ENCODE measurements at places on chromosomes 4 and X. TPM values are rescaled to one million over a fixed set of nuclear protein-coding genes. Genes with fewer than 3 reads are reported as not detected.

ENPEP gene
- total RNA-seq = not detected

- no peaks in the 10 kb centered on the region for H3K36me3 ChIP-seq
- no peak overlapping the region for H3K4me3 ChIP-seq
- no peak overlapping the region for H3K27ac ChIP-seq
- H3K4me1 ChIP-seq = no peaks in the 10 kb centered on the region
Observed at GRCh38 chr4:72974694-72975487, 94.6 kb downstream of the COX18 start.

- no peaks in the 10 kb centered on the region for H3K36me3 ChIP-seq
- no peaks in the 10 kb centered on the region for H3K4me1 ChIP-seq
- H3K27ac ChIP-seq = no peak overlapping the region
Observed at GRCh38 chrX:9759337-9759736, 6.3 kb downstream of the GPR143 start.

FAM47B gene
- total RNA-seq = not detected

RPL34 gene
- 1,927 TPM for total RNA-seq

DNA sequence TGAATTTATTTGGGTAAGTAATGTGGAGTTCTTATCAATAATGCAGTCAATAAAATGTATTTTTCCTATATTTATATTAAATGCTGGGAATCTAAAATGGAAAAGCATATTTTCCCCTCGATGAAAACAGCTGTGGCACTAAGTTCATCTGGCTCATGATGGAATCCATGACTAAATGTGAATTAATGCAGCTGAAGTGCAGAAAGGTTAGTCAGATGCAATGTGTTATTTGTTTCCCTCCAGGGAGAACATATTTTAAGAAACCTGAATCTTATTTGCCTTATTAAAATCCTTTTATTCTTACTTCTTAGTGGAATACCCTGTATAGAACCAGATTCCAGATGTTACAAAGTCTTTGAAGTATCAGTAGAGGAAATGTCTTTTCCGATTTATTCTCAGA is 247.9 kb downstream of the ARHGAP24 start:
- no peak overlapping the region for H3K27ac ChIP-seq
- H3K27me3 ChIP-seq = no peaks in the 10 kb centered on the region
- H3K4me1 ChIP-seq = peaks cover 20% of the 10 kb centered on the region
- no peak for DNase-seq
- no peaks in the 10 kb centered on the region for H3K36me3 ChIP-seq

GRCh38 chrX:145715641-145716138 is 101.9 kb upstream of the SLITRK2 start:
- H3K4me1 ChIP-seq = no peaks in the 10 kb centered on the region
- H3K36me3 ChIP-seq = no peaks in the 10 kb centered on the region
- no peak for DNase-seq
- no peak overlapping the region for H3K27ac ChIP-seq
- H3K27me3 ChIP-seq = no peaks in the 10 kb centered on the region

TEX13D gene
- 0.15 TPM for total RNA-seq

PRRG1 gene
- not detected for total RNA-seq

PLAC8 gene
- 238 TPM for total RNA-seq

DNA sequence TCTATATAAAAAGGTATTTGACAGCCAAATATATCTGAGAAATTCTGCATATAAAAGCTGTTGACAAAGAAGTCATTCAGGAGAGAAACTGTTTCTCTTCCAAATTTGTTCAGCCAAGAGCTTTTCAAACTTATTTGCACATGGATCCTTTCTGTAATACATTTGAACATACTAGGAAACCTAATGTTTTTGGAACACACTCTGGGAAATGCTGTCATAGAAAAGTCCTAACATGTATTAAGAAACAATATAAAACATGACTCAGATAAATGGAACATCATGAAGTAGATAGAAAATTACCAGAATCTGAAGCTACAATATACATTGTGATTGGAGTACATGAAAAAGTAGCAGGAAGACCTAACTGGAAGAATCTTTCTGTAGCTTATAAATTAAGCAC is 781.5 kb upstream of the EPHA5 start:
- H3K27me3 ChIP-seq = no peaks in the 10 kb centered on the region
- H3K4me3 ChIP-seq = no peak overlapping the region
- H3K4me1 ChIP-seq = no peaks in the 10 kb centered on the region
- H3K36me3 ChIP-seq = no peaks in the 10 kb centered on the region
- H3K27ac ChIP-seq = no peak overlapping the region

- H3K27ac ChIP-seq = peak overlapping the region; percentile 37
- DNase-seq = peak; percentile 34
- H3K4me3 ChIP-seq = no peak overlapping the region
- H3K36me3 ChIP-seq = no peaks in the 10 kb centered on the region
- H3K4me1 ChIP-seq = no peaks in the 10 kb centered on the region
Observed at GRCh38 chrX:30822068-30822681, 66.9 kb downstream of the TAB3 start.

DNA sequence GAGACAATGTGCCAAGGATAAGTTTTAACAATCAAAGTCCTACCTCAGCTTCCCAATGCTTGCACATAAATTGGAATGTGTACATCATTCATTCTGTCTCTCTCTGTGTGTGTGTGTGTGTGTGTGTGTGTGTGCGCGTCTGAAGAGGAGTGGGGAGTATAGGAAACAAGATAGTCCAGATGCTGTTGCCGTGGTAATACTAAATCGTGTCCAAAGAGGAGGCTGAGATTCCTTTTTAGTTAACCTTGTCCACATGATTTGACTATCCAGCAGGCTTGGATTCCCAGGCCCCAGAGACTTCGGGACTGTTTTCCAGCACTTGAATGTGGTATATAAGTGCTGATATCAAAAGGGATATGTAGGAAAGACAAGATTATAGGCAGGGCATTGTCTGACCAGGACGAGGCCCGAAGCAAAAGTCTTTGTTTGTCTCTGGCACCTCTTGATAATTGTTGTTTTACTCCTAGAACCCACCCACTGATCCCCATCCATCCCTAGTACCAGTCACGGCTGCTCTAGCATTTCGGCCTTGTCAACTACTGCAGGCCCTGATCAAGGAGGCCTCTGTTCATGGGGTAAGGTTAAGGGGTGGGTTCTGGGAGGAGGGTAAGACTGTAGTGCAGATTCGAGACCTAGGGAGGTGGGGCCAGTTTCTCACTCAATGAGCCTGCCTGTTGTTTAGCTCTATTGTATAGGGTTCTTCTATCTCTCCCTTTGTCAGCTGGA is 3.9 kb downstream of the PLP1 start:
- H3K27ac ChIP-seq = no peak overlapping the region
- no peaks in the 10 kb centered on the region for H3K27me3 ChIP-seq
- H3K36me3 ChIP-seq = no peaks in the 10 kb centered on the region

FAT4 gene
- total RNA-seq = 0.03 TPM

- H3K36me3 ChIP-seq = no peaks in the 10 kb centered on the region
- no peak overlapping the region for H3K4me3 ChIP-seq
- H3K27me3 ChIP-seq = no peaks in the 10 kb centered on the region
- DNase-seq = no peak
- no peak overlapping the region for H3K27ac ChIP-seq
Observed at GRCh38 chr4:43471950-43472349, 579.4 kb downstream of the GRXCR1 start.

SH2D1A gene
- 0.33 TPM for total RNA-seq

GRCh38 chrX:53281321-53281822 is at the start of gene IQSEC2:
TSS of gene IQSEC2 (minus strand) at chrX:53281584.
- H3K27me3 ChIP-seq = no peaks in the 10 kb centered on the region
- no peak for DNase-seq
- no peak within 1 kb of the TSS for H3K27ac ChIP-seq
- no peak within 1 kb of the TSS for H3K4me3 ChIP-seq
- no peaks in the 10 kb centered on the region for H3K36me3 ChIP-seq
- no peaks in the 10 kb centered on the region for H3K4me1 ChIP-seq

DNA sequence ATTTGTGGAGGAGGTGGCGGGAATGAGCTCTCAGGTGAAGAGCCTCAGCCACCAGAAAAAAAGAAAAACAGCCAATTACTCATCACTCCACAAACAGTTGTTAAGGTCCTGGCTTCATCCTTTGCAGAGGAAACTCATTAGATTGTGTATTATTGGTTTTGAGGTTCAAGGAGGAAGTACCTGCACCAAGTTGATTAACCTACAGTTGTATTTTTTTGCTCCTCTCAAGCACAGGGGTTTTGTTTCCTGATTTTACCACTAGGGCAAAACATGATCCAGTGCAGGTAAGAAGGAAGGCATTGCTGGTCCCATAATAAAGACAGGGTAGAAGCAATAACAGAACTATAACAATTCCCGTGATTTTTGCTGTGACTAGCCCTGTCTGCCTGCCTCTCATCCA is 84.0 kb upstream of the QRFPR start:
- no peak overlapping the region for H3K27ac ChIP-seq
- no peaks in the 10 kb centered on the region for H3K27me3 ChIP-seq
- DNase-seq = no peak
- H3K4me1 ChIP-seq = no peaks in the 10 kb centered on the region
- H3K36me3 ChIP-seq = no peaks in the 10 kb centered on the region
- H3K4me3 ChIP-seq = no peak overlapping the region

GRCh38 chrX:149570668-149571067 is 16.6 kb downstream of the MAGEA9B start:
- DNase-seq = no peak
- no peak overlapping the region for H3K27ac ChIP-seq
- no peak overlapping the region for H3K4me3 ChIP-seq
- H3K27me3 ChIP-seq = no peaks in the 10 kb centered on the region

- H3K27me3 ChIP-seq = no peaks in the 10 kb centered on the region
- no peak for DNase-seq
- H3K4me3 ChIP-seq = peak overlapping the region; percentile 92
- H3K27ac ChIP-seq = no peak overlapping the region
- peaks cover 4% of the 10 kb centered on the region for H3K4me1 ChIP-seq
- peaks cover 2% of the 10 kb centered on the region for H3K36me3 ChIP-seq
Observed at GRCh38 chr4:56981795-56982201, 3.1 kb downstream of the POLR2B start.

- H3K4me3 ChIP-seq = no peak overlapping the region
- no peaks in the 10 kb centered on the region for H3K27me3 ChIP-seq
- no peaks in the 10 kb centered on the region for H3K4me1 ChIP-seq
- no peak overlapping the region for H3K27ac ChIP-seq
- no peaks in the 10 kb centered on the region for H3K36me3 ChIP-seq
Observed at GRCh38 chr4:134627366-134627765, 425.8 kb upstream of the PABPC4L start.

CXCL1 gene
- not detected for total RNA-seq

DNA sequence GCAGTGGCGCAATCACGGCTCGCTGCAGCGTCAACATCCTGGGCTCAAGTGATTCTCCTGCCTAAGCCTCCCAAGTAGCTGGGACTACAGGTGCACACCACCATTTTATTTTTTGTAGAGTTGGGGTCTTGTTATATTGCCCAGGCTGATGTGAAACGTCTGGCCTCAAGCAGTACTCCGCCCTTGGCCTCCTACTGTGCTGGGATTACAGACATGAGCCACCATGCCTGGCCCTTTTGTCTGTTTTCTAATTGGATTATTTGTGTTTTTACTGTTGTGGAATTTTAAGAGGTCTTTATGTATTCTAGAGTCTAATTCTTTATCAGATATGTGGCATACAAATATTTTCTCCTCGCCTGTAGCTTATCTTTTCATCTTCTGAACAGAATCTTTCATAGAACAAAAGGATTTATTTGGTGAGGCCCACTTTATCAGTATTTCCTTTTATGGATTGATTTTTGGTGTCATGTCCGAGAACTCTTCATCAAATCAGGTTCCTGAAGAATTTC is 18.9 kb downstream of the PLS3 start:
- H3K36me3 ChIP-seq = no peaks in the 10 kb centered on the region
- DNase-seq = no peak
- no peak overlapping the region for H3K27ac ChIP-seq
- H3K27me3 ChIP-seq = no peaks in the 10 kb centered on the region
- no peaks in the 10 kb centered on the region for H3K4me1 ChIP-seq

GRCh38 chrX:88101968-88102367 is 584.4 kb downstream of the KLHL4 start:
- no peak for DNase-seq
- no peaks in the 10 kb centered on the region for H3K27me3 ChIP-seq
- H3K36me3 ChIP-seq = no peaks in the 10 kb centered on the region
- H3K27ac ChIP-seq = no peak overlapping the region
- no peak overlapping the region for H3K4me3 ChIP-seq
- H3K4me1 ChIP-seq = no peaks in the 10 kb centered on the region

RAB33A gene
- 24.4 TPM for total RNA-seq

DNA sequence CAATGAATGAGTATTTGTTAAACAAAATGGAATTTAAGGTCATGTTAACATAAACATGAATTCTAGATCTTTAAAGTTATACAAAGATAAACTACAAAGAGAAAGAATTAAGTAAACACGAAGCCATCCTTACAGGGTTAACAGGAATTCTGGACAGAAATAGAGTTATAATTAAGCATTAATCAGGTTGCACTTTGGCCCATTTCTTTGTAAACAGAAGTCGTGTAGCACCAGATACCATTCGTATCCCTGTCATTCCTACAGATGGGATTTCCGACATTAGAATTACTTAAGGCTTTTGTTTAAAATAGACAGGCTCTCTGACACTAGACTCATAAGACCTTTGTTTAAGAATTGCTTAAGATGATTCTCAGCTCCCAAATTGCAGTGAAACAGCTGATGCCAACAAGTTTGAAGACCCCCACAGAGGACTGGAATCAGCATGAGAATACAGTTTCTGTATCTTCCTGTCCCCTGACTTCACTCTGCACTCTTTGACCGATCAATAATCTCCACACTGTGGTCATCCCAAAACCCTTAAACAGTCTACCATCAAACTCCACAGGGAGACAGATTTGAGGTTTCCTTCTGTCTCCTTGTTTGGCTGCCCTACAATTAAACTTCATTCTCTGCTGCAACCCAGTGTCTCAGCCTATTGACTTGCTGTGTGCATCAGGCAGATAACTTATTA is 22.3 kb upstream of the TMEM150C start:
- no peak overlapping the region for H3K4me3 ChIP-seq
- H3K27me3 ChIP-seq = 0 out of 2 replicates have a peak, but pooled peaks cover 2% of the 10 kb centered on the region
- no peaks in the 10 kb centered on the region for H3K36me3 ChIP-seq
- no peaks in the 10 kb centered on the region for H3K4me1 ChIP-seq

DNA sequence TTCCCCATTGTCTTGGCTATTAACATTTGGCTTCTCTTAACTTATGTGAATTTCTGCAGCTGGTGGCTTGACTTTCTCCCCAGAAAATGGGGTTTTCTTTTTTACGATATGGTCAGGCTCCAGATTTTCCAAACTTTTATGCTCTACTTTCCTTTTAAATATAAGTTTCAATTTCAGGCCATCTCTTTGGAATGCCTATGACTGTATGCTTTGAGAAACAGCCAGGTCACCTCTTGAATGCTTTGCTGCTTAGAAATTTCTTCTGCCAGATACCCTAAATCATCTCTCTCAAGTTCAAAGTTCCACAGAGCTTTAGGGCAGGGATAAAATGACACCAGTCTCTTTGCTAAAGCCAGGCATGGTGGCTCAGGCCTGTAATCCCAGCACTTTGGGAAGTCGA is 212.9 kb upstream of the SMIM31 start:
- no peak overlapping the region for H3K4me3 ChIP-seq
- H3K36me3 ChIP-seq = no peaks in the 10 kb centered on the region
- no peaks in the 10 kb centered on the region for H3K27me3 ChIP-seq
- H3K27ac ChIP-seq = no peak overlapping the region
- H3K4me1 ChIP-seq = no peaks in the 10 kb centered on the region

DNA sequence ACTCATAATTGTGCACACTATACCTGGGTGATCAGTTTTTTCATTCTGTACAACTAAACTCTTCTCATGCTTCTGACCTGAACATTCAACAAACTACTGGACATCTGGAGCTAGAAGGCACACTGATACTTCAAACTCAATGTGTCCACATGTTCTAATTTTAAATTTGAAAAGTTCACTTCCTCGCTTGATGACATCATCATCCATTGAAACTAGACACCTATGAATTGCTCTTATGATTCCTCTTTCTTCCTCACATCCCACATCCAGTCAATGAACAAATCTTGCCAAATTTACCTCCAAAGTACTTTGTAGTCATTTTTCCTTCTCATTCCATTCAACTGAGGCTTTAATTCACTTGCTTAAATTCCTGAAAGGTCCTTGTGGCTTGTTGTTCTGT is 549.4 kb downstream of the GALNTL6 start:
- H3K4me3 ChIP-seq = no peak overlapping the region
- H3K36me3 ChIP-seq = no peaks in the 10 kb centered on the region
- no peak overlapping the region for H3K27ac ChIP-seq
- no peaks in the 10 kb centered on the region for H3K27me3 ChIP-seq

BCOR gene
- 16.4 TPM for total RNA-seq
